ENCODE measurements at places on chromosomes 1 and 21.
A peak's percentile ranks its signal among the peaks of the same experiment; 100 is the strongest.

- DNase-seq = no peak
These were observed 145.4 kb downstream of the PTGER3 start for GRCh38 chr1:70902211-70902610.

DNA sequence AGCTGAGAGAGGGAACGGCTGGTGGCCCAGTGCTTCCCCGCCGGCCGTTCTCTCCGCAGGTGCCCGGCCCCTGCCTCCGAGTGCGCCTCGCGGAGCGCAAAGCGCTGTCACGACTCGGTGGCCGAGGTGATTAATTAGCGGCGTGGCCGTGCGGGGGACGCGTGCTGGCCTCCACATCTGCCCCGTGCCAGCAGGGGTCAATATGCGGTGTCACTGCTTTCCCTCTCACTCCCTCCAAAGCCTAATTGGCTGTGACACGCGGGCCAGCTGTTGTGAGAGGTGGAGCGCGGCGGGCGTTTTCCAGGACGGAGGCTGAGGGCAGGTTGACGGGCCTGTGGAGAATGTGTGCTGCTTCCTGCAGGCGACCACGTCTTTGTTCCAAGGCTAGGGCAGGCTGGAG lies 239.0 kb downstream of the LMX1A start:
- DNase-seq = peak; percentile 67

DNA sequence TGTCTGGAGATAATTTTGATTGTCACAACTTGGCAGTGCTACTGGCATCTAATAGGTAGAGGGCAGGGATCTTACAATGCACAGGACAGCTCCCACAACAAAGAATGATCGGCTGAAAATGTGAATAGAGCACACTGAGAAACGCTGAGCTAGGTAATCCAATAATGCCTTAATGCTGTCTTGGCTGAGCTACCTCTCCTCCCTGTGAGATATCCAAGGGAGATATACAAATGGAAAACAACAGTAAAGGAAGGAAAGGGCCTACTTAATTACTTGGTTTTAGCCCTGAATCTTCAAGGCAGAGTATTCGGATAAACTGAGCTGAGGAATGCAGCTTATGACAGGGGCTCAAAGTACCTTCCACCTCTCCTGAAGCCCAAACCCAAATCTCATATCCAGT lies 2.9 kb downstream of the DNASE2B start:
- DNase-seq = no peak

DNA sequence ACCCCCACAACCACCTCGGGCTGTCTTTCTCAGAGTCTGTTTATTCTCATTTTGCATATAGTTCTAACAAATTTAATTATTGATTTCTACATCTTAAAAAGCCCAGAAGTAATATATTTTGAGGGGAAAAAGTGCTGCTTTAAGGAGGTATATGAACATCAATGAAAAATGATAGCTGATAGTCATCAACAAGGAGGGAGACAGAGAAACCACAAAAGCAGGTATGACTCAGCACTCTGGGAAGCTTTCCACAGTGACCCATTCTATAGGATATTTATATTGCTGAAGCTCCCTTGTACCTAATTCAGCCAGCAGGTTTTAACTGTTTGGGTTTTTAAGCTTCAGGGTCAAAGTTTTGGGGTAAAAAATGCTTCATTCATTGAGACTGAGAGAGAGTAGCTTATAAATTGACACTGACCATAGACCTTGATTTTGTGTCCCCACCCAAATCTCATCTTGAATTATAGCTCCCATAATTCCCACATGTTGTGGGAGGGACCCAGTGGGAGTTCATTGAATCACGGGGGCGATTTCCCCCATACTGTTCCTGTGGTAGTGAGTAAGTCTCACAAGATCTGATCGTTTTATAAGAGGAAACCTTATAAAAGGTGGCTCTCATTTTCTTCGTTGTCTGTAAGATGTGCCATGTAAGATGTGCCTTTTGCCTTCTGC lies 27.4 kb downstream of the VANGL1 start:
- DNase-seq = no peak

- no peak for DNase-seq
These were observed 261.9 kb downstream of the RYR2 start for GRCh38 chr1:237303929-237304328.

DNA sequence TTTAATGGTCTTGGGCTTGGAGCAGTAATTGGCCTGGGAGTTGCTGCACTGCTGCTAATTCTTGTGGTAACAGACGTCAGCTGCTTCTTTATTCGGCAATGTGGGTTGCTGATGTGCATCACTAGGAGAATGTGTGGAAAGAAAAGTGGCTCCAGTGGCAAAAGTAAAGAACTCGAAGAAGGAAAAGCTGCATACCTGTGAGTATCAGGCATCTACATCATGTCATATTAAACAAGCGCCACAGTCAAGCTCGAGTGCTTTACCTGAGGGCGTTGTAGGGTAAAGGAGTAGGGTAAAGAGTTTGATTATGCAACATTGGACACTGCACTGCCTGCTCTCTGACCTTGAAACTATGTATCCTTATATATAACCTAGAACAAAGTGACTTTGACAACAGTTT lies 510.6 kb downstream of the NCAM2 start:
- no peak for DNase-seq
